Activated CD4-positive, CD25-positive, alpha-beta regulatory T cell treated with anti-CD3 and anti-CD28 coated beads, Interleukin-2, amount 50 U/mL, for 24 hours (primary cell): ENCODE measurements at places on chromosomes 3 and 15.

GRCh38 chr3:4421121-4421520 lies 45.9 kb downstream of the SUMF1 start:
- peak; percentile 92 for ATAC-seq

GRCh38 chr15:36612063-36612788 lies 32.8 kb downstream of the CDIN1 start:
- ATAC-seq = no peak

GRCh38 chr3:47414666-47415587 lies 34.1 kb downstream of the PTPN23 start:
- no peak for ATAC-seq

GRCh38 chr15:55422089-55422488 lies 13.8 kb downstream of the PIERCE2 start:
- ATAC-seq = no peak

GRCh38 chr3:32334675-32335074 lies 57.0 kb upstream of the CMTM7 start:
- peak; percentile 53 for ATAC-seq

GRCh38 chr3:59908701-59909100 lies 858.9 kb upstream of the CFAP20DC start:
- ATAC-seq = no peak

DNA sequence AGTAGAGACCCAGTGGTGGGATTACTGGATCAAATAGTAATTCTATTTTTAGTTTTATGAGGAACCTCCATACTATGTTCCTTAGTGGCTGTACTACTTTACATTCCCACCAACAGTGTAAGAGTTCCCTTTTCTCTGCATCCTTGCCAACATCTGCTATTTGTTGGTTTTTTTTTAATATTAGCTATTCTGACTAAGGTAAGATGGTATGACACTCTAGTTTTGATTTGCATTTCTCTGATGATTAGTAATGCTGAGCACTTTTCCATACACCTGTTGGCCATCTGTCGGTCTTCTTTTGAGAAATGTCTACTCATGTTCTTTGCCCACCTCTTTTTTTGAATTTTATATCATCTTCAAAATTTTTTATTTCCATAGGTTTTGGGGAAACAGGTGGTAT lies 34.2 kb upstream of the RAP2B start:
- ATAC-seq = no peak

GRCh38 chr3:52742418-52743041 lies 28.2 kb downstream of the NEK4 start:
- no peak for ATAC-seq

- ATAC-seq = no peak
These were observed 102.7 kb downstream of the PTPRG start for GRCh38 chr3:61664105-61664482.

- ATAC-seq = no peak
These were observed 126.7 kb downstream of the TUSC7 start for GRCh38 chr3:116836286-116836685.

DNA sequence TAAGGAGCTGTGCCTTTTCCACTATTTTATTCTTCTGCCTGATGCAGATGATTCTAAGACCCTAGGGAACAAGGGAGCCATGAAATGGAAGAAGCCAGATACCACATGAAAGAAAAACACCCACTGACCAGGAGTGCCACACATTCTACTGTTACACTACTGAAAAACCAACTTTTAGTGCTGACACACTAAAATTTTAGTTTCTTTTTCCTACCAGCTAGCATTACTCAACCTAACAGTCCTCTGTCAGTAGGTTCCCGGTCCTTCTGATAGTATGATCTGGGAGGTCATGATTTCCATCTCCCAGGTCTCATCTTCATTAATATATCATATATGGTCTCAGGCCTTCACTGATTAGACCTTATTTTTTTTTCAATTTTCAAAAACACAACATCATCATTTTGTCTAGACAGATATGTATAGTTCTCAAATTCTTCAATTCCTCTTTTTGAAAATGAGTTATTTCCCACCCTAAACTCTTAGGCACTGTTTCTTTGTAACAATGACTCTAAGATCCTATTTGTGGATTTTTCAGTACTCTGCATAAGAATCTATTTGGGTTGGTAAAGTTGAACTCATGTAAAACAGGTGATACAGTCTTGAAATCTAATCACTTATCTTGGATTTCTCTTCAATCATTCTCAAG lies 321.8 kb downstream of the CTNNB1 start:
- no peak for ATAC-seq

- no peak for ATAC-seq
These were observed 1090.0 kb downstream of the OTOL1 start for GRCh38 chr3:162586591-162586990.

DNA sequence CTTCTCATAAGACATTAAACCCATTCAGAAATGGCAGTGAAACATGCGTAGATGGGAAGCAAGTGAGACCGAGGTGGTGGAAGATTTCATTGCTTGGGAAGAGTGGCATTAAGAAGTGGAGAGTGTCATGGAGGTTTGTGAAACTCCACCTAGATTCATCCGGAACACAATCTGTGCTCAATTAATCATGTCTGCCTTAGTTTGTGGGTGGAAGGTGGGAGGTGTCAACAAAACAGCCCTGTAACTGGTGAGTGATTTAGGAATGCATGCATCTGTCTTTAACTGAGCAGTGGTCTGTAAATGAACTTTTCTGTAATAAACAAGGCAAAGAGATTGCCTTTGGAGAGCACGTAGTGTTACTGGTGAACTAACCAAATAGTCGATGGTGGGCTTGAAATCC lies 113.7 kb downstream of the WNT5A start:
- no peak for ATAC-seq

GRCh38 chr15:92654662-92655061 lies 913 bp downstream of the FAM174B start:
- no peak for ATAC-seq

DNA sequence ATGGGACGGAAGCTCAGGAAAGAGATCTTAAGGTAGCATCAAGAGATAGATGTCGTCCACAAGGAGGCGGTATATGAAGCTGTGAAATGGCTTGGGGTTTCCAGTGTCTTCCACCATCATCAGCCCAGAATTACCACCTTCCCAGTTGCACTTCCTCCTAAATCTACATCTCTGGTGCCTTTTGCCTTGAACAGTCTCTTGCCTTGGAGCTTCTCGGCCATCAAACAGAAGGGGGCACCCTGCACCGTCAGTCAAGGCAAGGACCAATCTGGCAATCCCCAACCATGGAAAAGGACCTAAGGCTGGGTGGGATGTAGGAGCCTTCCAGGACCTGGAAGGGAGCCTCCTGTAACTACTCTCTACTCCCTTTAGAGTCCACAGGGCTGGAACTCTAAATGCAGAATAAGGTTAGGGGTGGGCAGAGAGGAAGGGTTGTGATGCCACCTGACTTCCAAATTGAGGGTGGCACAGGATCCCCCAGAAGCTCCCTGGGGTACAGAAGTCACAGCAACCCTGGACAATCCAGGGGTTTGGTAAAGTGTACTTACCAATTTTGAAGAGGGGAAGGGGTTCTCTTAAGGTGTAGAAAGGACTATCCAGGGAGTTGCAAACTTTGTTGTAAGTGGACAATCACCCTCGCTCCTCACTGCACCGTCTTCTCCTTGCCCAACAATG lies 1.0 kb upstream of the RYR3 start:
- ATAC-seq = no peak
